Activated naive CD8-positive, alpha-beta T cell treated with anti-CD3 and anti-CD28 coated beads, Interleukin-2, amount 10 ng/mL, durations not matched to agents 7 days and 5 days (primary cell): ENCODE measurements at places on chromosomes 1 and 21. TPM values are rescaled to one million over a fixed set of nuclear protein-coding genes. Genes with fewer than 3 reads are reported as not detected.

The CLIC6 gene
- total RNA-seq: 0.42 TPM

The TNFRSF8 gene
- 0.17 TPM for total RNA-seq

The MYOG gene
- total RNA-seq: not detected

The COL6A1 gene
- total RNA-seq: 3.5 TPM

The SUMO3 gene
- total RNA-seq: 81.5 TPM

The SMIM1 gene
- total RNA-seq: 0.94 TPM

The DNAJC11 gene
- 43.0 TPM for total RNA-seq

The AP4B1 gene
- total RNA-seq: 53.9 TPM

The NBPF10 gene
- total RNA-seq: 1.6 TPM

The CYP2J2 gene
- 3.6 TPM for total RNA-seq

The HES4 gene
- total RNA-seq: 0.60 TPM

The TSPEAR gene
- total RNA-seq: not detected

The FMO2 gene
- total RNA-seq: not detected

The APP gene
- 19.4 TPM for total RNA-seq

- DNase-seq: no peak
Observed at GRCh38 chr1:30447080-30447479, 276.3 kb downstream of the MATN1 start.

DNA sequence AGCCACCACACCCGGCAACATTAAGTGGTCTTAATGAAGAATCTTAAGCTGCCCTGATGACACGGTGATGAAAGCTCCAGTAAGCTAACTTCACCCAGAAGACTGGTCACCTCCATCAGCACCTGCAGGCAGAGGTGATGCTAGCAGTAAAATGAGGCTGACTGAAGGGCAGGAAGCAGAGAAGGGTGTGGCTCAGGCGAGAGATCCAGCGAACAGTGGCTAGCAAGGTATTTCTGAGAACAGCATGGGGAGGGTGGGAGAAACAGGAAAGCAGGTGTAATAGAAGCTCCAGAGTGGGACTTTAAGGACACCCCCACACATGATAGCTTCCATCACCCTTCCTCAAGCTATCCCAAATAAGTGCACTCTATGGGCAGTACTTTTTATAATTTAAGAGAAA, 15.9 kb upstream of the DISP1 start:
- DNase-seq: no peak

DNA sequence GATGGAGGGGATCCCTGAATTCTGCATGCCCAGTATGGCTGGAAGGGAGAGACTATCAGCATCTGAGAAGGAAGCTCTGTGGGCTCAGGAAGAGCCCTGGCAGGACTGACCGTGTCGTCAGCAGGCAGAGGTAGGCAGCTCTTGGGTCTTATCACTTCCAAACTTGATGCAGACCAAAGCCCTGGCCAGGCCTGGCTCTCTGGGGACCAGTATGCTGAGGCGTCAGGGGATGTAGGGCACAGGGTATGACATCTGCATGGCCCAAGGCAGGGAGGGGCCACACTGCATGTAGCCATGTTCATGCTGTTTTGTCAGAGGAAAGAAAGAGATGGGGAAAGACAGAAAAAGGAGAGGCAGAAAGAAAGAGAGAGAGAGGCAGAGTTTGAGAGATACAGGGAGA, 6.3 kb downstream of the FGR start:
- DNase-seq: no peak

DNA sequence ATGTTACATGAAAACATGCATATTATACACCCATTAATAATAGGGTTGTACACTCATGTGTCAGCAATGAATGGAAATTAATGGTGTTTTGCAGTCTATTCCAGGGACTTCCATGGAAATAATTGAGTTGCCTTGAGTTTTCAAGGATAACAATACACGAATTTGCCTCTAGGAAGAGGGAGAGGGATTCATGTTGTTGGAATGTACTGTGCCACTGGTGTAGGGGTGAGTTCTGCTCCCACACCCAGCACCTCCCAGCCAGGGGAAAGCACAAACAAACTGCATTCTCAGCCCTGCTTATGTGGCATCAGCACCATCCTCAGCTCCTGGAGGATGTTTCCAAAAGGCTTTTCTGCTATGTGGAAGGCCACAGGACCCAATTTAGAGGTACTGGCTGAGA, 57.8 kb downstream of the BCAR3 start:
- no peak for DNase-seq

GRCh38 chr21:41759926-41760325, 6.9 kb downstream of the RIPK4 start:
- DNase-seq: no peak

- DNase-seq: no peak
Observed at GRCh38 chr1:182777386-182777785, 12.2 kb upstream of the NPL start.

- DNase-seq: no peak
Observed at GRCh38 chr21:22725436-22725835, 1727.2 kb downstream of the NCAM2 start.

- no peak for DNase-seq
Observed at GRCh38 chr21:45304476-45304830, 16.8 kb upstream of the POFUT2 start.

- DNase-seq: no peak
Observed at GRCh38 chr1:16088996-16089395, 15.5 kb upstream of the FAM131C start.

DNA sequence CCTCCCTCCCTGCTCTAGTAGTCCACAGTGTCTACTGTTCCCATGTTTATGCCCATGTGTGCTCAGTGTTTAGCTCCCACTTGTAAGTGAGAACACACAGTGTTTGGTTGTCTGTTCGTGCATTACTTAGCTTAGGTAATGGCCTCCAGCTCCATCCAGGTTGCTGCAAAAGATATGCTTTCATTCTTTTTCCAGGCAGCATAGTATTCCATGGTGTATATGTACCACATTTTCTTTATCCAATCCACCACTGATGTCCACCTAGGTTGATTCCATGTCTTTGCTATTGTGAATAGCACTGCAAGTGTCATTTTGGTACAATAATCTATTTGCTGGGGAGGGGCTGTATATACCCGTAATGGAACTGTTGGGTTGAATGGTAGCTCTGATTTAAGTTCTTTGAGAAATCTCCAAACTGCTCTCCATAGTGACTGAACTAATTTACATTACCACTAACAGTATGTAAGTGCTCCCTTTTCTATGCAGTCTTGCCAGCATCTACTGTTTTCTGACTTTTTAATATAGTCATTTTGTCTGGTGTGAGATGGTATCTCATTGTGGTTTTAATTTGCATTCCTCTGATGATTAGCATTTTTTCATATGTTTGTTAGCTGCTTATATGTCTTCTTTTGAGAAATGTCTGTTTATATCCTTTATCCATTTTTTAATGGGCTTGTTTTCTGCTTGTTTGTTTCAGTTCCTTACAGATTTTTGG, 191.9 kb upstream of the DMRTA2 start:
- no peak for DNase-seq

- DNase-seq: no peak
Observed at GRCh38 chr1:225637651-225638199, 15.2 kb downstream of the ENAH start.

GRCh38 chr1:179883745-179884138, 1.7 kb downstream of the TOR1AIP1 start:
- DNase-seq: no peak

- no peak for DNase-seq
Observed at GRCh38 chr1:187680823-187681222, 852.1 kb downstream of the PLA2G4A start.

- DNase-seq: no peak
Observed at GRCh38 chr1:42686418-42686817, 4.2 kb downstream of the YBX1 start.

DNA sequence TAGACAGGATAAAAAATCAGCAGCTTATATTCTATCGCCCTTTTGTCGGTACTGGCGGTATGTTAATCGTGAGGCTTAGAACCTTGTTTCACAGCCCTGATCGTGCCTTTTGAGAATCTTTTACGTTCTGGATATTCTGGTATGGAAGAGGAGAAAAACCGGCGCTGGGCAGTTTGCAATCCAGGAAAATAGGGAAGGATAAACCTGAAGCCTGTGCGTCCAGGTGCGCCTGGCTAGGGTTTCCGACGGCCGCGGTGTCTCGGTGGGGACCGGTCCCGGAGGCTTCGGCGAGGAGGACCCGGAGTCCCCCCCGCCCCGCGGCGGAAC, 258 bp upstream of the SYPL2 start:
- DNase-seq: no peak

- DNase-seq: no peak
Observed at GRCh38 chr1:29482064-29482463, 245.7 kb downstream of the PTPRU start.

- DNase-seq: no peak
Observed at GRCh38 chr1:38133304-38133703, 86.7 kb upstream of the POU3F1 start.

DNA sequence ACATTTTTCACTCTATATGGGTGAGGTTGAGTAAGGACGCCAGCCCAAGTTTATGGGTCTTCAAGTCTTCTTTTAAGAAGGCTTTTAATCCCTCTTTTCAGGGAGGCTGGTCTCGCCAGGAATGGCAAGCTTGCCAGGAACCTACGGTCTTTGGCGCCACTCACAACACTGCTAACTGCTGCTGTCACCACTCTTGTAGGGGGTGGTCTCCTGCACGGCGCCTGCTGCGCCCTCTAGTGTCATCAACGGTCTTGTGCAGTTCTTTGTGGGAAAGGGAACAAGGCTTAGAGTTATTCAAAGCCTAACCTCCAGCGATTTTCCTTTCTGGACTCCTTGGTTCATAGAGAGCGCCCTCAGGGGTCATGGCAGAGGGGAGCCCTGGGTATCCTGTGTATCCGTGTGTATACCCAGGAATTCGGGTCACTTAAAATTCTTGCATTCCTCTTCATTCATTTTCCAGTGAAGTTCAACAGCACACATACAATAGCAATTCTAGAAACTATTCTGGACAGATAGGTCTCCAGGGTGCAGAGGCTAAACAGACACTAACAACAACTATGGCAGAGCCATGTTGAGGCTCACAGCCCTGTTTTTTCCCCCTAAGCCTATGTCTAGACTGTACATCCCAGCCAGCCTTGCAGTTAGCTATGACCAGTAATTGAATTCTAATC, 392.8 kb upstream of the CAMK1G start:
- DNase-seq: peak; percentile 41

DNA sequence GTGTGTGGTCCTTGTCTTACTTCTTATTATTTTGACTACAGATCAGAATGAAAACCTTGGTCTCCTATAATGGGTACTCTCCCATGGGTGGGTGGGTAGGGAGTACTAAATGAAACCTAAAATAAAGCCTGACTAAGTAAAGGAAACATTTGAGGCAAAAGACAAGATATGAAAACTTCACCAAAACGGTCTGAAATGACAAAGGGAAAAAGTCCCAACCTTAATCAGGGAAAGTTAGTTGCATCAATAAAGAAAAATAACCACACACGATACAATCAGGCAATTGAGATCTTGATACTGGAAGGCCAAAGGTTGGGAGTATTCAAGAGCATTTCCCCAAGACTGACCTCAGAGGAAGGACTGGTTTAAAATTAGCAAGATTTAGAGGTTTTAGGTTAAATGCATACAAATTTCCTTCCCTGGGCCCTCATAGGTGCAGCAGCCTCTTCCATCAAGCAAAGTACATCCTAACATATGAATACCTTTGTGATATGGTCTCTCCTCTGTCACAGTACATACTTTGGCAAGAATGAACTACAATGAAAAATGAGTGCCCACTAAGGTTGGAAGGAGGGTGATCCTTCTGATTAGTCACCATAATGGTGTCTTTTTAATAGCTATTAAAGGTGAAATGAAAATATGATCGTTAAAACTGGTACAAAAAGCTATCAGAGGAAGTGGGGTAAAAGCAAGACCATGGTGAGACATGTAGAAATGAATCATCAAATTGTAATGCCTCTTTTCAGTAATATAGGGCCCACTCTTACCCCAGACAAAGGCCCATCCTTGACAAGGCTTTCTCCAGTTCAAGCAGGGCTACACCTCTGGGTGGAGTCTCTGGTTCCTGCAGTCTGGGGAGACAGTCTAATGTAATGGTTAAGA, 15.3 kb upstream of the TNFSF4 start:
- no peak for DNase-seq

- DNase-seq: no peak
Observed at GRCh38 chr1:54569339-54569738, 21.3 kb downstream of the ACOT11 start.

DNA sequence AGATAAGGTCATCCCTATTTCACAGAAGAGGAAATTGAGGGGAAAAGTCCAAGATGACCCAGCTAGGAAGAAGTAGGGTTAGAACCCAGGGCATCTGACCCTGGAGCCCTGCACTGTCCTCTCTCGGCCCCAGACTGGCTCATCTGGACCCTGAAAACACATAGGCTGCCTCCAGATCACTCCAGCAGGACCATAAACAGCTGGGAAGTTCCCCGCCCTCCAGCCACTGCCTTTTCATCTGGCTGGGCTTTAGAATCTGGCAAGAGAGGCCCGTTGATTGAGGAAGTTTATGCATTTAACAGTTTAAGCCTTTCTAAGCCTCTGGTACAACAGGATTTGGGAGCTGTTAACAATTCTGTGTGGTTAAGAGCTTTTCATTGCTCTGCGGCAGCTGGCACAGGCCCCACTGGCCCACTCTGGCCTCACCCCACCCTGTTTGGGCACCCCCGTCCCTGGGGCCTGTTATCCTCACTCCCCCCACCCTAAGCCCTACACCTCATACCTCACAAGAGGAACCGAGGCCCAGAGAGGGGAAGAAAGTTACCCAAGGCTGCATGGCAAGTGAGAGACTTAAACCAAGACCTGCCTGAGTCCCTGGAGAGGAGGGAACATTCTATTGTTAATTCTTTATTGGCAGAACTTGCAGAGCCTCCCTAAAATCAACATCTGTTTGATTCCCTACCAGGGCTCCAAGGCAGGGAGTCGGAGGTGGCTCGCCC, 84.2 kb downstream of the EPHB2 start:
- no peak for DNase-seq

DNA sequence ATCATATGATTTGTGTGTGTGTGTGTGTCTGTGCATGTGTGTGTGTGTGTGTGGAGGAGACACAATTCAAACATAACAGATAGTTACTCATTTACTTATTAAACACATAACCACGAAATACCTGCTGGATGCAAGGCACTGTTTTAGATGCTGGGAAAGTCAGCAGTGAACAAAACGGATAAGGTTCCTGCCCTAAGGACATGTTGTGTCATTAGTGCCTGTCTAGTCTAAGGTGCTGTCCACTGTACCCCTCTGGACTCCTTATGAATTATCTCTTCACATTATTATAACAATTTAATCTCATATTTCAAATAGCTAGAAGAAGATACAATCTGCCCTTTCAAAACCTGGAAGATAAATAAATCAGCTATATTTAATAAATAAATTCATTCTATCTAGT, 162.4 kb downstream of the PLPPR5 start:
- no peak for DNase-seq

- DNase-seq: no peak
Observed at GRCh38 chr1:25550155-25550506, 6.7 kb downstream of the LDLRAP1 start.
